ENCODE measurements at places on chromosomes 6 and 20.

GRCh38 chr6:3046295-3046694 is 22.0 kb upstream of the RIPK1 start:
- no peak for DNase-seq

DNA sequence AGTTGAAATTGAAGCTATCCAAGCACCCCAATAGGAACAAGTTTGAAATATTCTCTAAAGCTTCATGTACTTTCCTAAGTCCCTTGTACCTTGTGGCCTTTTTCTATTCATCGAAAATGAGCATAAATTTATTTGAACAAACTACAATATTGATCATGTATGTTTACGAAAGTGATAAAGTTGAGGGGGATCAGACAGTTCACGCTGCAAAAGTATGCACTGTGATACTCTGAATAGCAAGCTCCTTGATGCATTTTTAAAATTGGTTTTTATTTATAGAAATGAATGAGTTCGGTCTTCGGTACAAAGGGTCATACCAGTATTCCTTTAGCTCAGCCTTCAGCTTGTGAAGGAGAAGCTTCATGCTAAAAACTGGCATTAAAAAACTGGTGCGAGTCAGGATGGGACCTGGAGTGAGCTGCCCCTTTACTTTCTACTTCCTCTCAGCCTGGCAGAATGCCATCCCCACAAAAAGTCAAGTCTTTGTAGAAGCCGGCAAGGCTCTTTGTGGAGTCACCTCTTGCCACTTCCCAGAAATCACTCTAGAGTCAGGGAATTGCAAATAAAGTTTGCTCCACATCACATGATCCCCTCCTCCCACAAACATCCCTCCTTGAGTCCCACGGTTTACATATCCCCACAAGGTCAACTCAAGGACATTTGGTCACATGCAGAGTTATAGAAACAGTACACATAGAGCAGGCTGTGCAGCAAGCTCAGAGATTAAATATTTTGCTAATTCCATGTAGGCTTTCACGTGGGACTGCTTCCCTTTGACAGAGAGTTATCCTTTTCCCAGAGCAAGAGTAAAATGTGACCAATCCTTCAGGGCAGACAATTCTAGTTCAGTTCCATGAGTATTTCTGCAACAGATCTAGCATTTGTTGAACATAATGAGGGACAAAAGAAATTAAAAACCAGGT is 34.6 kb upstream of the ADGRF1 start:
- DNase-seq, result no peak

DNA sequence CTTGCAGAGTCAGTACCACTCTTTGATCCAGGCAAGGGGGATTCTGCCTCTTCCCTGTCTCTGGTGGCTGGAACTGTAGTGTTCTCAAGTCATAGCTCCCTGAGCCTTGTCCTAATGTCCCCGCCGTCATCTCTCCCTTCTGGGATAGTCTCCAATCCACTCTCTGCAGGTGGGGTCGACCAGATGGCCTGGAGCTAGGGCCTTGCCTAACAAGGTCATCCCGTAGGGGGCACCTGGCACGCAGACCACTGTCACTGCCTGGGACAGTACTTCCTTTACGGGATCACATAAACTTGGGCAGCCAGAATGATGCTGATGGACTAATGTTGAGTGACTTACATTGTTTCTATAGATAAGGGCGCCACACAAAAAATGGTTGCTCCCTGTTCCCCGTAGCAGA is 118.9 kb upstream of the SLC22A23 start:
- DNase-seq, result no peak

DNA sequence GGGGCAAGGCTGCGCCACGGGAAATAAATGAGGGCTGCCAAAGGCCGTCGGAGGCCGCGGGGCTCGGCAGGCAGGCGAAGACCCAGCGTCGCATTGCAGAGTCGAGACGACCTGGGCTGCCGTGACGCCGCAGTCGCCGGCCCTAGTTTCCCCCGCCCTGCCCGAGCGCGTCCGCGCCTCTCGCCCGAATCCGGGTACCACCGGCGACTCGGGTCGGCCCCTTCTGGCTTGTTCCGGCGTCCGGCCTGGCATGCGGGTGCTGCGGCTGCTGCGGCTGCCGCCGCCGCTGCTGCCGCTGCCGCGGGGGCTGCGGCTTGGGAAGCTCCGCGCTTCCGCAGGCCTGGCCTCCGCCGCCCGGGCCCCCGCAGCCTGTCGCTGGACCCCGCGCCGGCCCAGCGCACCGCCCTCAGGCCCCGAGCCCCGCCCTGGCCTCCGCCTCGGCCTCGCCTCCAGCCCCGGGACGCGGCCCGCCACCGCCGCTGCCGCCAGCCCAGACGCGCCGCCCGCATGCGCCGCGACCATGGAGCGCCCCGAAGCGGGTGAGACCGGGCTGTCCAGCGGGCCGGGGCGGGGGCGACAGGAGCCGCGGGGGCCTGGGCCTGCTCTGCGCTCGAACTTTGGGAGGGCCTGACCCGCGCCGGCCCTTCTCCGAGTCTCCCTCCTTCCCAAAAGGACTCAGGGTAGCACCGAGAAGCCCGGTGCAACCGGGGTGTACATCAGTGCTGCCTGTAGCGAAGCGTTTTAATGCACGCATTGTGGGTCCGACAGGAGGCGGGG is at the start of gene AKAP7:
Gene AKAP7 (plus strand): TSS at position 224 of the 777 bp plus-strand sequence. CDS start 297 bp downstream, at position 521.
- DNase-seq, result peak; percentile 82

DNA sequence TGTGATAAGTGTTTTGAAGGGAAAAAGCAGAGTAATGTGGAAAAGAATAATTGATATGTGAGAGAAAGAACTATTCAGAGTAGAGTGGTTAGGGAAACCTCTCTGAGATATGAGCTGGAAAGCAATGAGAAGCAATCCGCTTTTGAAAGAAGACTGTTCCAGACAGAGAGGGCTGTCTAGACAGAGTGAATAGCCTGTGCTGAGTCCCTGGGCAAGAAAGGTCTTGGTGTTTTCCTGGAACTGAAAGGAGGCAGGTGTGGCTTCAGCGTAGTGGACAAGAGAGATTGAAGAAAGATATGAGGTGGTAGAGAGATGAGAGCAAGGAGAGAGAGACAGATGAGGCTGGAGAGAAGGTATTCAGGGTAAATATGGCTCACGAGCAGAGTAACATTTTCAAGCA is 190.8 kb downstream of the UBE3D start:
- no peak for DNase-seq

DNA sequence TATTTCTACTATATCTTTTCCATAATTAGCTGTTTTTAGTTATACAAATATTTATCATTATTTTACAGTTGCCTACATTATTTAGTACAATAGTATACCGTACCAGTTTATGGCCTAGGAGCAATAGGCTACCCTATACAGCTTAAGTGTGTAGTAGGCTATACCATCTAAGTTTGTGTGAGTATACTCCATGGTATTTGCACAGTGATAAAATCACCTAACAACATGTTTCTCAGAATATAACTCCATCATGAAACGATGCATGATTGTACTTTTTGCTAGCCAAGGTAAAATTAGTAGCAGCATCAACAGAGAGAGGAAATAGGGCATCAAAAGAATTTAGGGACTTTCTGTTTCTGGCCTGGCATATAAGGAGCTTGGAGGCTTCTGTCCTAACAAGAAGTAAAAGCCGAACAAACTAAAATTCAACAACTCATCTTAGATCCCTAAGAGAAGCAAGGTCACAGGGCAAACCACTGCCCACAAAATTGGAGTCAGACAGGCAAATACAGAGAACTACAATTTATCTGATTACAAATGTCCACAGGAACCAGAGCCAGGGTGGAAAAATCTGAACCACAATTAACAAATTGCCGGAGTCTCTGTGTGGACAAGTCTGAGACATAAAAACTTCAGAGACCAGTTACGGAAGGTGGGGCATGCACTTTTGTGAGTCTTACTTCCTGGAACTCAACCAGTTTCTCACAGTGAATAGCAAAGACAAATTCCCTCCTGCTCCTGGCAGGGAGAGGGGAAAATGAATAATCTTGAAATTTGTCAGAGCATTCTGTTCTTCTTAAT is 671.4 kb downstream of the RFPL4B start:
- no peak for DNase-seq

DNA sequence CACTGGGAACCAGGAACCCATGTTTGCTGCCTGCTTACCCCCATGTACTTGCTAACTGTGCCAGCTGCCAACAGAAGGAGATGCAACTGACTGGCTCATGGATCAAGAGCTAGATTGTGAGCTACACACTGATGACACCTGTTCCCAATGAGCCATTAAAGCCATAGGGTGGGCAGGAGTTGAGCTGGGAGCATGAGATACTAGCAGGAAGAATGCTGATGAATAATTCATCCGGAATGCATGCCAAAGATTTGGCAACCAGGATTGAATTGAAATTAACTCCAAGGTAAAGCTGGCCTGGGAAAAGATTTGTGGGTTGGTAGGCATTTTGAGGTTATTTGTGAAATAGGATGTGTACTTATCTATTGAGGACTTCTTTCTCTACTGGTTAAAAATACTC is 631.1 kb downstream of the KIF16B start:
- DNase-seq, result no peak

- DNase-seq, result no peak
Measured at GRCh38 chr6:30500421-30501355, 11.4 kb downstream of the HLA-E start.

- no peak for DNase-seq
Measured at GRCh38 chr20:6014017-6014416, 39.8 kb downstream of the LRRN4 start.

- no peak for DNase-seq
Measured at GRCh38 chr20:917416-917815, 1.3 kb upstream of the ANGPT4 start.

DNA sequence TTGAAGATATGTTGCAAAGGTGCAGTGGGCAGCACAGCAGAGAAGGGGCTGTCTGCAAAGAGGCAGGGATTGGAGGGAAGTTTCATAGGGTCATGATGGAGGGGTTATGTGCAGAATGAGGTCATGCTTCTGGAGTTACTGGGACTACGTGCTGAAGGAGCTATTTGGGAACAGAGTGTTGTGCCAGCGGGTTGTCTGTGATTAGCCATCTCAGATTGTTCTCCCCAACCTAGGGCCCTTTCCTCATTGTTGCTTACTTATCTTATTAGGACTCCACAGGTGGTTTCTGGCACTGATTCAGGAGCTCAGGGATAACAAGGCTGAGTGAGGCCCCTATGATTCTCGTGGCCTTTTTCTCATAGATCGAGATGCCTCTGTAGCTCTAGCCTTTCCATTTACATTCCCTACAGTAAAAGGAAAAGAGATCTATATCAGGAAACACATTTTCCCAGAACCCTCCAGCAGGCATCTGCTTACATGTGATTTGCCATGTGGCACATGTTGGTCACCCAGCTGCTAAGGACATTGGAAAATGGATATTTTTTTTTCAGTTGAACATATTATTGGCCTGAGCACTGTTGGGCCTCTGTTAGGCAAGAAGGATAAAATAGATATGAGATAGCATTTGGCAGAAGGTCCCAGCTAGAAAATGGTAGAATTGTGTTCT is 429.6 kb upstream of the PLCB4 start:
- no peak for DNase-seq

GRCh38 chr6:138979365-138979764 is 8.7 kb downstream of the REPS1 start:
- DNase-seq, result no peak

- DNase-seq, result no peak
Measured at GRCh38 chr6:97470322-97470721, 187.3 kb upstream of the MMS22L start.
